MM.1S (cell line): ENCODE measurements at places on chromosomes 1 and 21.

GRCh38 chr21:32070676-32071330 is 198.0 kb downstream of the HUNK start:
- H3K27ac ChIP-seq: no peak overlapping the region
- no peaks in the 10 kb centered on the region for H3K27me3 ChIP-seq
- H3K4me3 ChIP-seq: no peak overlapping the region
- no peaks in the 10 kb centered on the region for H3K36me3 ChIP-seq

- no peaks in the 10 kb centered on the region for H3K27me3 ChIP-seq
- H3K27ac ChIP-seq: no peak overlapping the region
- no peaks in the 10 kb centered on the region for H3K36me3 ChIP-seq
- no peaks in the 10 kb centered on the region for H3K4me1 ChIP-seq
These were observed 184.9 kb upstream of the DPT start for GRCh38 chr1:168913711-168914463.

- peaks cover 8% of the 10 kb centered on the region; the same call in 1 of the 2 replicates for H3K4me1 ChIP-seq
- no peak for DNase-seq
- H3K27me3 ChIP-seq: no peaks in the 10 kb centered on the region
- no peaks in the 10 kb centered on the region for H3K36me3 ChIP-seq
- no peak overlapping the region for H3K4me3 ChIP-seq
These were observed 142.0 kb upstream of the C1orf105 start for GRCh38 chr1:172278478-172278877.

DNA sequence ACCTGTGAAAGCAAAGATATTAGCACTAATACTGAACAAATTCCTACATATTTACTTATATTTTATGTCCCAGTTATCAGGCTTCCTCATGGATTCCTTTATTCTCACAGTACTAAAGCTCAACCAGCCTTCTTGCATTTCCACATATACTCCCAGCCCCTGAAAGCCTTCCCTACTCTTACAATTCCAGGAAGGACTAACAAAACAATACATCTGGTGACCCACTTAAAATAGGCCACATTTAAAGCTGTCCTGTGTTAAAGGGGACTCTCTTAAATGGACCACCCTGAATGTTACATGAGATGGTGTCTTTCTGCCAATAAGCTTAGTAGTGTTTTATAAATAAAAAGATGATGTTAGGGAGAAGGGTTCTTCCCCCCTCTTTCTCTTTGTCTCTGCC is 54.4 kb downstream of the NTMT2 start:
- H3K36me3 ChIP-seq: no peaks in the 10 kb centered on the region
- H3K27me3 ChIP-seq: no peaks in the 10 kb centered on the region
- DNase-seq: no peak
- no peak overlapping the region for H3K27ac ChIP-seq
- no peaks in the 10 kb centered on the region for H3K4me1 ChIP-seq

- no peak overlapping the region for H3K27ac ChIP-seq
- no peak overlapping the region for H3K4me3 ChIP-seq
- H3K4me1 ChIP-seq: 0 out of 2 replicates have a peak, but pooled peaks cover 8% of the 10 kb centered on the region
- DNase-seq: no peak
- peaks cover 41% of the 10 kb centered on the region for H3K27me3 ChIP-seq
- no peaks in the 10 kb centered on the region for H3K36me3 ChIP-seq
These were observed 622 bp upstream of the TMPRSS2 start for GRCh38 chr21:41508415-41509144.

GRCh38 chr21:15211491-15212133 is 146.8 kb upstream of the NRIP1 start:
- no peaks in the 10 kb centered on the region for H3K4me1 ChIP-seq
- no peaks in the 10 kb centered on the region for H3K27me3 ChIP-seq
- H3K27ac ChIP-seq: no peak overlapping the region
- H3K4me3 ChIP-seq: no peak overlapping the region
- DNase-seq: no peak

GRCh38 chr1:172642970-172643369 is 15.9 kb upstream of the FASLG start:
- no peak for DNase-seq
- H3K27ac ChIP-seq: no peak overlapping the region
- no peaks in the 10 kb centered on the region for H3K27me3 ChIP-seq
- H3K4me1 ChIP-seq: 0 out of 2 replicates have a peak, but pooled peaks cover 5% of the 10 kb centered on the region
- no peak overlapping the region for H3K4me3 ChIP-seq

- H3K36me3 ChIP-seq: no peaks in the 10 kb centered on the region
- H3K4me1 ChIP-seq: no peaks in the 10 kb centered on the region
- H3K27ac ChIP-seq: no peak overlapping the region
- H3K27me3 ChIP-seq: no peaks in the 10 kb centered on the region
These were observed 3.1 kb downstream of the CTBS start for GRCh38 chr1:84571150-84571535.

DNA sequence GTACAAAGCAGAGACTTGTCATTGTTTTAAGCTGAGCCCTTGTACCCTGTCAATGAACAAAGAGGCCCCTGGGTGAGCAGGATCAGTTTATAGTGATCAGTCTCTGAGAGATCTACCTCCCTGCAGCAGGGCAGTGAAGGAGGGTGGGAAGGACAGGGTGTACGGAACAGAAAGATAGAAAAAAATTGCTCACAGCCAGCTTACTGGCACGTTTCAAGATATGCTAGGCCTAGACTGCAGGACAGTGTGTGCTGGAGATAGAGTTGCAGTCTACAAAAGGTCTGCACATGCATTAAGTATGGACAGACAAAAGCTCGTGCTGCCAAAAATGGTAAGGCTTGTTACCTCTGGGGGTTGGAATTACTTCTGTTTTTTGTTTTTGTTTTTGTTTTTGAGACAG is 34.6 kb downstream of the OVAAL start:
- no peaks in the 10 kb centered on the region for H3K36me3 ChIP-seq
- DNase-seq: no peak
- H3K27ac ChIP-seq: no peak overlapping the region
- H3K4me1 ChIP-seq: no peaks in the 10 kb centered on the region
- no peak overlapping the region for H3K4me3 ChIP-seq

- no peaks in the 10 kb centered on the region for H3K36me3 ChIP-seq
- no peak for DNase-seq
- no peak overlapping the region for H3K4me3 ChIP-seq
These were observed 83.8 kb downstream of the NIBAN1 start for GRCh38 chr1:184890539-184890973.
